ENCODE measurements at places on chromosomes 7 and 10.

- DNase-seq: no peak
Measured at GRCh38 chr7:44471850-44472249, 18.6 kb downstream of the NUDCD3 start.

DNA sequence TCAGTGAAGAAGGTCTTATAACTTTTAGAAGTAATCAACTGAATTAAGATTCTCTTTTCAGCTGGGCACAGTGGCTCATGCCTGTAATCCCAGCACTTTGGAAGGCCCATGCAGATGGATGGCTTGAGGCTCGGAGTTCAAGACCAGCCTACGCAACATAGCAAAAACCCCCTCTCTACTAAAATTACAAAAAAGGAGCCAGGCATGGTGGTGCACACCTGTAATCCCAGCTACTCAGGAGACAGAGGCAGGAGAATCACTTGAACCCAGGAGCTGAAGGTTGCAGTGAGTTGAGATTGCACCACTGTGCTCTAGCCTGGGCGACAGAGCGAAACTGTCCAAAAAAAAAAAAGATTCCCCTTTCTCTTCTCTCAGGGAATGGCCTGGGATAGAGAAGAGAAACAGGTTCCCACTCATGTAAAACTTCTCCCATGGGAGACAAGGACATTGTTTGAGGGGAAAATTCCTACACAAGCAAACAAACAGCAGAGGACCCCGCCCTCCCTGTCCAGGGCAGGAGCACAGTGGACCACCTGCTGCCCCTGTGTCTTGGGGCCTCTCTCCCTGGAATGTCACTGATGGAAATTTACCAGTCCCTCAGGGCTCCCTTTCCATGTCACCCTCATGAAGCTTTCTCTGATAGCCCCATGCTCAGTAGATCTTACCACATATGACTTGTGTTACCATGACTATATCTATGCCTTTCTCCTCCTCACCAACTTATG is 5.6 kb downstream of the IL2RA start:
- DNase-seq: no peak

DNA sequence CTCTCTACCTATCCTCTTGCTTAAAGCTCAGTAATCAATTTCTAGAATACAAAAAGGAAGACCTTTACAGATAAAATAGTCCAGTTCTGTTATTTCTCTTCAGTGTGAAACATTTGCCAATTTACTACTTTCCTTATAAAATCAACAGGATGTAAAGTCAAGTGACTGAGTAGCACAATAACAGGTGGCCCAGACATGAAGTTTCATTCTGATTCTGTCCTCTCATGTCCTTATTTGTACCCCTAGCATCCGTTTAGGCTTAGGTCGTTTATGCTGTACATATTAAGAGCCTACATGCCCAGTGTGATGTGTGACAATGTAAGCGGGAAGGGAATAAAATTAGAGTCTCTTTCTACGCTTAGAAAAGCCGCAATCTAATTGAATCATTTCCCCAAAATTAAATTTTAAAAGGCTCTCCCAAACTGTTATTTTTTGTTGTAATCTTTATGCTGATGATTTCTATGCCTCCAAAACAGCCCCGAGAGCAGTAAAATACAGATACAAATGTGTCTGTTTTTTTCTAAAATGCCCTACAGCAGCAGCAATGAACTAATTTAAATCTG is 29.1 kb downstream of the EPC1 start:
- DNase-seq: no peak

GRCh38 chr10:71610651-71611050 is 108.9 kb downstream of the C10orf105 start:
- no peak for DNase-seq

DNA sequence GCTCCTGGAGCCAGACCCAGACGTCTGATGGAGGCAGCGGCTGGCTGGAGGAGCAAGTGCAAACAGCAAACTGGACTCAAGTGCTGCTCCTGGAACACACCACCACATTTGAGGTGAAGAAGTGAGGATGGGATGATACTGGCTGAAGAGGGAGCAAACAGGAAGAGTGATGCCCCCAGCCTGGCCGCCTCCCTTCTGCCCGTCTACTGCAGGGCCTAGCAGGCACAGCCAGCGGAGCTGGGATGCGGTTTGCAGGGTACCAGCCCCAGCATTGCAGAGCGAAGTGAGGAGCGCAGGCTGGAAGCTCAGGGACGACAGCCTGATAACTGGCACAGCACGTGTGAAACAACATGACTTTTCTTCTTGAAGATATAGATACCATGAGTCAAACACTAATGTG is 111.8 kb upstream of the ZNF32 start:
- no peak for DNase-seq
